OCI-LY7 (cell line): ENCODE measurements at places on chromosomes 7 and 10.

DNA sequence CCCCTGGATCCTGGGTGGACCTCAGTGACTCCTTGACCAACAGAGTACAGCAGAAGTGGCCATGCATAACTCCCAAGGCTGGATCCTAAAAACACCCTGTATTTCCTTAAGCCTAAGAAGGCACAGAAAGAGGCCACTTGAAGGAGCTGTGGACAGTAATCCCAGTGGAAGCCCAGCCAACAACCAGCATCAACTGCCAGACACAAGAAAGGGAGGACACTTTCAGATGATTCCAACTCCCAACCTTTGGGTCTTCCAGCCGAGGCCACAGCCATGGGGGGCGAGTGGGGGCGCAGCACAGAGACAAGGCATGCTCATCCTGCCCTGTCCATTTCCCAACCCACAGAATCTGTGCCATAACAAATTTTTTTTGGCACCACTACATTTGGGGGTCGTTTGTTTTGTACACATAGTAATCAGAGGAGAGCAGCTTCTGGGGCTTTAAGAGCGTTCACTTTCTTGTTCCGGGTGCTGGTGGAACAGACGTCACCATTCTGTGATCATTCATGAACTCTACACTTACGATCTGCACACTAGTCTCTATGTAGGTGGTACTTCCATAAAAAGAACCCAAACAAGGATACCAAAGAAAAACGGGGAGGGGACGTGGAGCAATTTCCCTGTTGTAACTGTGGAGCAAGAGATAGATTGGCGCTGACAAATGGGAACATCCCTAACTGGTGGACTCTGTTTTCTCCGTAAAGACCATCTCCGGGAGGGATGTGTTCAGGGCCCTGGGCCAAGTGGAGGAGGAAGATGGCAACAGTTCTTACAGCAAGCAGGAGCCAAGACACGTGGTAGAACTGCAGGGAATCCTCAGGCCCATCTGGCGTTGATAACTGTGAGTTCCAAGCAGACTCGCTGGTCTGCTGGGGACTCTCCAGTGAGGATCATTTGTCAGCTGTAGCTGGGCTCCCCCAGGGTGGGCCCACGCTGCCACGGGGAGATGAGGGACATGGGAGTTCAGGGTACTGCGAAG, 6.0 kb upstream of the SLC29A3 start:
- no peak for DNase-seq

- DNase-seq: no peak
Measured at GRCh38 chr10:37680243-37680683, 177.1 kb downstream of the ZNF248 start.

- DNase-seq: no peak
Measured at GRCh38 chr7:115724400-115725056, 306.0 kb downstream of the TFEC start.

DNA sequence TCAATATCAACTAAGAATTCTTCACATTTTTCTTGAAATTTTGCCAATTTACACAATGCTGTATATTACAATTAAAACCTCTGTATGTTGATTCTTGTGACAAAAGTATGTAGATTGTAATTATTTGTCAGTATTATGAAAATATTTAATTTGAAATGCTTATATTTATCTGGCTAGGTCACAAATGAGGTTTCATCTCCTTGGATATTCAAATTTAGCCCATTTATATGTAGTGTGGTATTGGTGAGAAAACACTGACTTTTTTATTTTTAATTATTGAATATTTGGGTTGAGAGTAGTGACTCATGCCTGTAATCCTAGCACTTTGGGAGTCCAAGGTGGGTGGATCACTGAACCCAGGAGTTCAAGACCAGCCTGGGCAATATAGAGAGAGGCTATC, 2.9 kb upstream of the RARRES2 start:
- DNase-seq: no peak
